CD4-positive, alpha-beta T cell treated with Interleukin-1 beta for 1 hour (primary cell): ENCODE measurements at places on chromosomes 4 and X.

DNA sequence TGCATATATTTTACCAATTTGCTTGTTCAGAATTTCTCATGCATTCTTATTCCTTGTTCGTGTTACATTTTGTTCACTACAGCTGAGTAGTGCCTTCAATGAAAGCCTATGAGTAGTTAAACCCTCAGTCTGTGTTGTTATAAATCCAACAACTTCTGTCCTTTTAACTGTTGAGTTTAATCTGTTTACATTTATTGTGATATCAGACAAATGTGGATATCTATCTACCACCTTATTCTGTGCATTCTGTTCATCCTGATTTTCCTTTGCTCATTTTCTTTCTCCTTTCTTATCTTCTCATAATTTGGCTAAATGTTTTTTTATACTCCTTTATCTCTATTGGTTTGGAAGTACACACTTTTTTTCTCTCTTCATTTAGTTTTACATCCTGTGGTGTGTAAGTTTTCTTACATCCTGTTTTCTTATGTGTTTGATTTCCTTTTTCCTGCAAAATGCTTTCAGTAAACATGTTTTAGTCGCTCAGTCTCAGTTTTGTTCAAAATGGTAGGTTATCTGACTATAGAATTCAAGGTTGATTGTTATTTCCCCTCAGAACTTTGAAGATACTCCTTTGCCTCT lies 54.2 kb downstream of the CASP6 start:
- DNase-seq: peak; percentile 18

DNA sequence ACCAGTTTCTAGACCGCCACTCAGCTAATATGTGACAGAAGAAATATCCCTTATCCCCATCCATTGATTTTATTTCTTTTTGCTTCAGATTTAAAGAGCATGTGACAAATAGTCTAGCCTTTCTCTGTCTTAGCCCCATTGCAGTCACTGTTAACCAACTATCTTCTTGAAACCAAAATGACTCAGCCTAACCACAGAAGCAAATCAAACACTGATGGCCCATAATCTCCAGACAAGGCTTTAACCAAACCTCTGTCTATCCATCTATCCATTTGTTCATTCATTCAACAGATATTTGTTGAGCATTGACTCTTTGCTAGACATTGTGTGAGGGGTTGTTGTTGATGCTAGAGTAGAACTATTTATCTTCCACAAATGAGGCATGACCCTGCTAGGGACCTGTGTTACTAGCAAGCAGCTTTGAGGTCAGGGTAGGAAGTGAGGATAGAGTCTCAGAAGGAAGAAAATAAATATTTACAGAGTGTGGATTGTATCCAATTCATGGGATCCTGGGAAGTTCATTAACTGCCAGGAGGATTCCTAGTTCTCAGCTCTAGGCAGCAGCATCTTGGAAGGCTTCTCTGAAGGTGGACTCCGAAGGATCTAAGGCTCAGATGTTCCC lies 22.5 kb downstream of the HNRNPH2 start:
- DNase-seq: no peak

DNA sequence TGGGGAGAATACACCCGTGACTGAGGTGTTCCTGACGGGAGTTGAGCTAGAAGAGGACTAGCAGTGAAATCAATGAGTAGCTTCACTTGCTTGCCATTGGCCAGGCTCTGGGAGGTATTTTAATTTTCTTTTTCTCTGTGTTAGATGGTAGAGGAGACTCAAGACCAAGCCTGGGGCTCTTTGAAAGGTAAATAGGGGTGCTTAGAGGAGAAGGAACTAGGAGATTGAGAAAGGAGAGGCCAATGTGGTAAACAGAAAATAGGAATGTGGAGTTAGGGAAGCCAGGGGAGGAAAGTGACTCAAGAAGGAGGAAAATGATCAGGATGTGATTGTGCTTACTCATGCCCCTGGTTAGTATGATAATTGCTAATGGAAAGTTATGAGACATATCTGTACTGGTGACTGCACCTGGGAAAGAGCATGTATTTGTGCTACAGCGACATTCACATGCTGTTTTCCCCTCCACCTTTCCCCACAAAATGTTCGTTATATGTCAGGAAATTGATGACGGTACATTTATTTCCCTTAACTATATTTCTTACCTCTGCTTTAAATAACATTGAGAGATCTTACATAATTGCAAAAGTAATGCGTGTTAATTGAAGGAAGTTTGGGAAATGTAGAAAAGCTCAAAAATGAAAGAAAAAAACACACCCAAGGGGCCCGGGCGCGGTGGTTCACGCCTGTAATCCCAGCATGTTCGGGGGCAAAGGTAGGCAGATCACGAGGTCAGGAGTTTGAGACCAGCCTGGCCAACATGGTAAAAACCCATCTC lies 16.9 kb upstream of the LRBA start:
- DNase-seq: no peak

- no peak for DNase-seq
Observed at GRCh38 chr4:31617667-31618066, 897.5 kb downstream of the PCDH7 start.

GRCh38 chrX:23381099-23382087 lies 46.7 kb downstream of the PTCHD1 start:
- DNase-seq: no peak

DNA sequence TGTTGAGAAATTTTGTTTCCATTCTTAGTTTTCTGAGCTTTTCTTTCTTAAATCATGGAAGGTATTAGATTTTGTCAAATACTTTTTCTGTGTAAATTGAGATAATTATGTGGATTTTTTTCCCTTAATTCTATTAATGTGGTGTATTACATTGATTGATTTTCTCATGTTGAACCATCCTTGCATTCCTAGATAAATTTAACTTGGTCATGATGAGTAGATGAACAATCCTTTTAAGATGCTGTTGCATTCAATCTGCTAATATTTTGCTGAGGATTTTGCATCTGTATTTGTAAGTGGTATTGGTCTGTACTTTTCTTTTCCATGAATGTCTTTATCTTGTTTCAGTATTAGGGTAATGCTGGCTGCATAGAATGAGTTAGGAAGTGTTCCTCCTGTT lies 20.3 kb upstream of the CTBP1 start:
- no peak for DNase-seq

DNA sequence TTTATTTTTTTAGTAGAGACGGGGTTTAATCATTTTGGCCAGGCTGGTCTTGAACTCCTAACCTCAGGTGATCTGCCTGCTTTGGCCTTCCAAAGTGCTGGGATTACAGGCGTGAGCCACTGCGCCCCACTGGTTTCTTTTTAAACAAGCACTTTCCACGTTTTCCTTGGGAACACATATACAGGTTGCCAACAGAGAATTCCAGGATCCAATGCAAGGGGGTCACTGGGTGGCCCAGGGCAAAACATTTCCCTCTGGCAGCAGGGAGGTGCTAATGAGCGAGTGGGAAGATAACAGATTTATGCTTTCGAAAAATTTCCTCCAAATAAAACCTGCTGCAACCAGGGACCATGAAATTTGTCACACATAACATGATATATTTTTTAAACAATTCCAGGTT lies 41.1 kb downstream of the ADRA2C start:
- no peak for DNase-seq

DNA sequence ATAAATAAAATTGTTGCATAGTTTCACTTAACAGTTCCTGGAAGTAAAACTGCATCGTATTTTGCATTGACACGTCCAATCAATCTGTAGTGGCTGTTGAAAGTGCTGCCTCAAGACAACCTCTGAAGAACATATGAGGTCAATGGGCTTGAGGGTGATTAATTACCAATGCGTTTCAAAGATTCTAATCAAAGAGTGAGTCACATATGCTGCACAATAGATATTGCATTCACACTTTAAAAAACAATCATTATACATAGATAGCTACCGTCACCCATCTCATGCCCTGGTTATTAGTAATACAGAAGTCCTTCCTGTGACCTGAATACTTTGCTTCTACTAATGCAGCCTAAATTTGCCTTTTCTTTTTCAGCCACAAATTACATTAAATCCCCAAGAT lies 743.3 kb upstream of the SLIT2 start:
- DNase-seq: no peak

DNA sequence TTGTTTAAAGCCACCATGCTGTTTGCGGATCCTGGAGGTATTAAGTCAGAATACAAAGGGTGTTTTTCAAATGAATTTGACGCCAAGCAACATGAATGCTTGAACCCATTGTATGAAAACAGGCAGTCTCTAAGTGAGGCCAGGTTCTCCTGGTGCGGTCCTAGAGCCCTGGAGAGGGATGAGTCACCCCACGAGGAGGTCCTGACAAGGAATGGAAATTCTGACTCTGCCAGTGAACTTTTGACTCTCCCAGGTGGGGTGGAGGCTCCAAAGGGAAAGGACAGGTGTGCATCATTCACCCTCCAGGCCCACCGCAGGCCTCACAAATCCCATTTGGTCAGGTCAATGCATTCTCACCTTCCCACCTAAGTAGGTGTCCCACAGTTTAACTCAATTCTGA lies 1.5 kb downstream of the TRIM2 start:
- DNase-seq: no peak

DNA sequence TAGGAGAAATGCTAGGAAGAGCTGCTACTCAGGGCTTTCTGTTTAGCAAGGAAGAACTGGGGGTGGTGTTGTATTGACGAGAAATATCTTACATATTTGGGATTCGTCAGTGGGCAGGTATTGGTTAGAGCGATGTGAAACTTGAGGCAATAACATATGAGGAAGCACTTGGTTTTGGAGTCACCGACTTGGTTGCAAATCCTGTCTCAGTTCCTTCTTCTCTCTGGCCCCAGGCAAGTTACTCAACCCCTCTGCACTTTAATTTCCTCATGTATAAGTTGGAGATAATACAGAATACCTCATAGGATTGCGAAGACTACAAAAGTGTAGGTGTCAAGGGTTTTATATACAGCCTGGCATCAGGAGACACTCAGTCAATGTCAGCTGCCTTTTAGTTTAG lies 34.1 kb downstream of the GPAT3 start:
- peak; percentile 45 for DNase-seq

- no peak for DNase-seq
Observed at GRCh38 chr4:167031534-167032156, 202.6 kb downstream of the SPOCK3 start.

GRCh38 chr4:104591510-104591911 lies 96.8 kb upstream of the CXXC4 start:
- no peak for DNase-seq

DNA sequence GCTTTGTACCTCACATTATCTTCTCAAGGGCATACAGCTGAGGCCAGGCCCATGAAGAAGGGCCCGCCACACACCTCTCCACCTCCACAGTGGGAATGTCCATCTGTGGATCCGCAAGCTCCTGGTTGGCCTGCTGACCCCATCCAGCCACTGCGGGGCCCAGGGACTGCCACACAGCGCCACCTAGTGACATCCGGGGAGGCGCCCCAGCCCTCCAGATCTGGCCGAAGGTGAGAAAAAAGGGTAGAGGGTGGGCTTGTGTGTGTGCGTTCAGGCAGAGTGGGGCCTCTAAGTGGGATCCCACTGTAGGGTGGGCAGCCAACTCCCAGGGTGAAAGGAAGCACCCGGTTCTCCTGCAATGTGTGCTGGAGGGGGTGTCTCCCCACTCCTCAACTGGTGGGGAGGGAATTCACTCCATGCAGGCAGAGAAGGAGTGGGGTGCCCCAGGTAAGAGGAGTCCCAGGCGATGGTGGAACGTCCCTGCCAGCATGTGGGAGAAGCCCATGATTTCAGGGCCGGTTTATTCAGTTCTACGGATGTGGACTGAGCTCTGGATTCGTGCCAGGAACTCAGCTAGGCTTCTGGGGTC lies 117.3 kb downstream of the ENPP6 start:
- no peak for DNase-seq

GRCh38 chr4:47167081-47168035 lies 136.0 kb downstream of the GABRB1 start:
- no peak for DNase-seq

- DNase-seq: no peak
Observed at GRCh38 chrX:77085372-77085771, 361.8 kb upstream of the FGF16 start.

DNA sequence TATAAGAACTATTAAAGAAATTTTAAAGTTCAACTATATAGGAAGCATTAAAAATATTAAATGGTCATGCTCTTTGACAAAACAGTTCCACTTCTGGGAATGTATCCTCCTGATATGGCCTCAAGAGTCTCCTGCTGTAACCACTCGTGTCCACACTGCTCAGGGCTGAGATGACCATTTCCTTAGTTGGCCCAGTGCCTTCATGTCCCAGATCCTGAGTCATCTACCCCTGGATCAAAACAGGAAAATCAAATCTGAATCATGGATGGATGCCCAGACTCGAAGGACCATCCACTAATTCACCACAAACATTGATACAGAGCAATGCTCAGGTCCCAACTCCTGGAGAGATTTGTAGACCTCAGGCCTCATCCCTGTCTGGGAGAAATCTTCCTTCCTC lies 44.7 kb downstream of the GPRASP3 start:
- no peak for DNase-seq

GRCh38 chr4:54226404-54227255 lies 2.5 kb upstream of the PDGFRA start:
- DNase-seq: no peak

GRCh38 chr4:124682384-124682783 lies 30.1 kb downstream of the ANKRD50 start:
- no peak for DNase-seq

DNA sequence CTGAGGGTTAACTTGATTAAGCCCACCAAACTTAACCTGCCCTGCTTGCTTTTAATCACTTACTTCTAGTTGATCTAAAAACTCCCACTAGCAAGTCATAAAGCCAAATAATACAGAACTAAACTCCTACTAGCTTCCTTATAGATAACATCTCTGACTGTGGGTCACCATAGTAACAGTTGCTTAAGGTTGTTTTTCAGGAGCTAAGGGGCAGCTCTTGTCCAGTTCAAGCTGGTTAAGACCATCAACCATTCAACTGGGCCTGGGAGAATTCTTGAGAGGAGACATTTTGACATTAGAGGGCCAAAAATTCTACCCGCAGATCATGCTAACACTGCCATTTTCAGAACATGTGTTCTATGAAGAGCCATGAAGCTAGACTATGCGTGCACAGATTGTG lies 67.0 kb downstream of the UCHL1 start:
- DNase-seq: no peak

DNA sequence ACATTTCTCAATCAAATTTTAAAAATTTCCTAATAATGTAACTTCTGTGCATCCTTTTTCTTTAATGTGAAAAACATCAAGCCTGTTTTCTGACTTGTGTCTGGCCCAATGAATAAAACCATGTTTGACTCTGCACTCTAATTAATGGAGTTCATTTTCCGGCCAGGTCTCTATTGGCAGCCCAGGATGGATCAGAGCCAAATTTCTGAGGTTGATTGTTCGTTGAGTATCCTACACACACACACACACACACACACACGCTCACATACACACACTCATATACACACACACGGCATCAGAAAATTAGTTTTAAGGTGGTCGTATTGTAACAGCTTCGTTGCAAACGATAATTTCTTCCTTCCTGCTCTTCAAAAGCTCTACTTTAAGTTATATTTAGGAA lies 28.9 kb upstream of the TLL1 start:
- DNase-seq: no peak

- DNase-seq: no peak
Observed at GRCh38 chrX:66914080-66914479, 275.2 kb upstream of the EDA2R start.

DNA sequence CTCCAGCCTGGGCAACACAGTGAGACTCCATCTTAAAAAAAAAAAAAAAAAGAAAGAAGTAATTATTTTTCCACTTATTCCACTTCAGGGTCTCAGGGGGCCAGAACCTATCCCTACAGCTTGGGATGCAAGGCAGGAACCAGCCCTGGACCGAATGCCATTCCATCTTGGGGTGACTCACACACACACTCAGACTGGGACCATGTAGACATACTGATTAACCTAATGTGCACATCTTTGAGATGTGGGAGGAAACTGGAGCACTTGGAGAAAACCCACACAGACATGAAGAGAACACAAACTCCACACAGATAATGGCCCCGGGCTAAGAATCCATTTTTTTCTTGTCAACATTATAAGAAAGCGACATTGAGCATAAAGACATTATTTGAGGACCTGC lies 132.5 kb downstream of the PTTG2 start:
- DNase-seq: no peak
